ENCODE measurements at places on chromosomes 1 and 21.

- DNase-seq, result no peak
These were observed 32.9 kb upstream of the RASAL2 start for GRCh38 chr1:178060789-178061556.

GRCh38 chr1:228207381-228207810 lies 448 bp upstream of the OBSCN start:
- no peak for DNase-seq

DNA sequence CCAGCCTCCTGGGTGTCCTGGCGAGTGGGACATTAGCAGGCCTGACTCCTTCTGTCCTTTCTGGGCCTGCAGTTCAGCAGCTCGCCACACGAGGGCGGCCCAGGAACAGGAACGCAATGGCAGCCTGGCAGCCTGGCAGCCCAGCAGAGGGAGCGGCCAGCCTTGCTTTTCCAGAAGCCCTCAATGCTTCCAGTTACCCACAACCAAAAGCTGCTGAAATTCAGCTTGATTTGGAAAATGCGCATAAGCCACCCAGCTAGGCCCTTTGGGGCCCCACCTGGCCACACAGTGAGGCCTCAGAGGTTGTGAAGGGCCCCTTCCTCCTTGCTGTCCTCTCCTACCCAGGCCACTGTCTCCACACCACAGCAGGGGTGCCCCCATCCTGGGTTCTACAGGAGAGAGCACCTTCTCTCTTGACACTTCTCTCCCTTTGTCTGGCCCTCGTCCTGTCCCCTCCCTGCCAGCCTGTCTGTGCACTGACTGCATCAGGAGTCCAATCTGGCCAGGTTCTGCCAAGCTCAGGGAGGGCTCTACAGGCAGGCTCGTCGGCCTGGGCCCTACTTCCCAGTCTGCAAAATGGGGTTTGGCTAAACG lies 103.4 kb upstream of the VAMP3 start:
- DNase-seq, result peak; percentile 67

DNA sequence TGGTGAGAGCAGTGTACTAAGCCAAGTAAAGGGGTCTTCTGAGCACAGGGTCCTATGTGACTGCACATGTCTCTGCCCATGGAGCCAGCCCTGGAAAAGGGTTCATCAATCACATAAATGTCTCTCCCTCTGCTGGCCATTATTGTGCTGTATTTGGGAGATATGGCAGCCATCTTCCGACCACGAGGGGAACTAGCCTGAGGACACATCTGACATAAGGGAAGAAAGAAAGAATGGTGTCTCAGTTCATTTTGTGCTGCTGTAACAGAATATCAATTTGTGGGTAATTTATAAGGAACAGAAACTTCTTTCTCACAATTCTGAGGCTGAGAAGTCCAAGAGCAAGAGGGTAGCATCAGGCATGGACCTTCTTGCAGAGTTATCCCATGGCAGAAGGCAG lies 55.1 kb upstream of the GJA5 start:
- no peak for DNase-seq

GRCh38 chr21:28256420-28256831 lies 736.3 kb downstream of the LTN1 start:
- no peak for DNase-seq

GRCh38 chr1:216430744-216431143 lies 7.5 kb upstream of the USH2A start:
- DNase-seq, result no peak

- DNase-seq, result no peak
These were observed 332.5 kb upstream of the NRIP1 start for GRCh38 chr21:15397258-15397657.

DNA sequence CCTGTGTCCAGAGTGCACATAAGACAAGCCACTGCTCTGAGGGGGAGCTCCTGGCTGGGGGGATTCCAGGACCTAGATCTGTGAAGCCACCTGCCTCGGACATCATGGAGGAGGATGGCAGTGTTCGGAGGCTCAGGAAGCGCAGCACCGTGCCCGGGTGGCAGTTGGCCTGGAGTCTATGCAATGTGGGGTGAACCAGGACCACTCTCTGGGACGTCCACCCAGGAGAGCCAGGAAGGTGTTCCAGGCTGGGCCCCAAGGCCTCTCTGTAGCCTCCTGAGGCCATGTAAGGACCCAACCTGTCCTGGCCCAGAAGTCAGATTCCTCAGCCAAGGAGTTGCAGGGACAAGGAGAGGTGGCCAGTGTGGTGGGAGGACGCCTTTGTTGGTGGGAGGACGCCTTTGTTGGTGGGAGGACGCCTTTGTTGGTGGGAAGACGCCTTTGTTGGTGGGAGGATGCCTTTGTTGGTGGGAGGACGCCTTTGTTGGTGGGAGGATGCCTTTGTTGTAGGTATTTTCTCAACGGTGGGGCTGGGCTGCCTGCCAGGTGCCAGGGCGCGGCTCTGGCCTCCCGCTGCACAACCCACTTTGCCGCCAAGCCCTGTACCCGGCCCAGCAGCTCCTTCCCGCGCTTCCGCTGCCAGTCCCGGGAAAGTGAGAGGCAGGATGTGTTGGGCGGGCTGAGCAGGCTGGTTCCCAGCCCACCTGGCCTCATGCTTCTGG lies 30.6 kb upstream of the BMP8B start:
- no peak for DNase-seq

DNA sequence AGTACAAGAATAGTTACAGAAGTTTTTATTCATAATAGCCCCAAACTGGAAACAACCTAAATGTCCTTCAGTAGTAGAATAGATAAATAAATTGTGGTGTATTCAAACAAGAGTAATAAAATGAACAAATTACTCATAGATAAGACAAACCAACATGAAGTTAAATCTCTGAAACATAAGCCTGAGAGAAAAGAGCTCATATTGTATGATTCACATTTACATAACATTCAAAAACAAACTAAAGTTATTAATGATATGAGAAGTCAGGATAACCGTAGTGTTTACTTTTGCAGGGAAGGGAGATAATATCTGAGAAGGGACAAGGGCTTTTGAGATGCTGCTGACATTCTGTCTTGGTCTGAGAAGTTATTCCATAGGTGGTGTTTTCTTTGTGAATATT lies 13.5 kb downstream of the STPG1 start:
- no peak for DNase-seq

DNA sequence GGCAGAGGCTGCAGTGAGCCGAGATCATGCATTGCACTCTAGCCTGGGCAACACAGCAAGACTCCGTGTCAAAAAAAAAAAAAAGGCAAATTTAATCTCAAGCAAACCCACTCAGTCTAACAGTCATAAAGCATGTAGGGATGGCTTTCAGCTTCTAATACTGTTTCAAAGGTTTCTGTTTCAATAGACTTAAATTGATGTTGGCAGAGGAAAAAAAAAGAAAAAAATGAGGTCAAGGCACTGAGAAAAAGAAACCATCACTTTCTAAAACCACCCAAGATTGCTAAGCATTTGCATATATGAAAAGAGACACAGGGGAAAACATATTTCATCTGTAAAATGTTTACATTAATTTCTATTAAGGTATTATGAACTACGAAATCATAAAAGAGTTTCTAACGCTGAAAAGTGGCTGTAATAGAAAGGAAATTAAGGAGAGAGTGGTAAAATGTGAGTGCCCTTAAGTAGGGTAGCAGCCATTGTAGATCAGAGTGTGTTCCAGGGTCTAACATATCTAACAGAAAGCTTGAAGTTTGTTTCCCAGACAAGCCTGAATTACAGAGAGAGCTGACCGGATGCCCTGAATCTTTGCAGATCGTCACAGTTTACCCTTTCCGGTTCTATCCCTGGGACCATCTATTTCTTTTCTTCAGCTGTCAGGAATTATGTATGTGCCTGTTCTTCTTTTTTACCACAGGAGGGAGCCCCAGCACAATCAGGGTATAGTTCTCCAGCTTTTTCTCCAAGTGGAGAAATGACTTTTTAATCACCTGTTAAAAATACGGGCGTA lies 70.0 kb downstream of the PLD5 start:
- DNase-seq, result no peak

DNA sequence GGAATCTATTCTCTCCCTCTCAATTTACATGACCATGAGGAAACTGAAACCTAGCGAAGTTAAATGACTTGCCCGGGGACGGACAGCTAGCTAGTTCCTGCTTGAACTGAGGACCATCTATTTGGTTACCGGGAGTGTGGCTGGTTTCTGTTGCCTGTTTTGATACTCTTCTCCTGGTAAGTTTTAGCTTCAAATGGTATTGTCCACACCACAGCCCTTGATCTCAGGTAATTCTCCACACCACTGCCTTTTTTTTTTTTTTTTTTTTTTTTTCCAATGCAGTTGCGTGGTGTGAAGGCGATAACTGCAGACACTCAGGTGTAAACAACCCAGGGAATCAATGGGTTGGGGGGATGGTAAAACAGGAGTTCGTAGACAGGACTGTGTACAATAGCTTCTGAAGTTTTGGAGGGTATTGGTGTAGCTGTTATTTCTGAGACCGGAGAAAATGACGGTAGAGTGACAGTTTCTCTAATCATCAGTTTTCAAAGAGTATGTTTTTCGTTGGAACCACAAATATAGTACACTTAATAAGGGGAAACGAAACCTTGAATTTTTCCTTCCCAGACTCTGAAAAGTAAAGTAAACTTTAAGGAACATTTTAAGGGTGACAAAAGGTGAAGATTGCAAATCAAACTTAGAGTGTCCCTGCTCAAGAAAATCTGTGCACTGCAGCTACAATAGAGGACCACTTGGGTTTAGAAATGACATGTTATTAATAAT lies 125.3 kb upstream of the CACYBP start:
- no peak for DNase-seq

GRCh38 chr1:211472724-211473123 lies 19.2 kb downstream of the RD3 start:
- DNase-seq, result no peak

- no peak for DNase-seq
These were observed 17.5 kb upstream of the LAMTOR5 start for GRCh38 chr1:110424699-110425611.

All from stimulated activated CD8-positive, alpha-beta memory T cell treated with anti-CD3 and anti-CD28 coated beads, Interleukin-12 subunit alpha, Interleukin-12 subunit beta, amount 100 ng/mL, for 4 hours (primary cell).